ENCODE measurements at places on chromosomes 6 and 20.

- DNase-seq = peak; percentile 53
These were observed 131.3 kb downstream of the GJA10 start for GRCh38 chr6:90025523-90026061.

DNA sequence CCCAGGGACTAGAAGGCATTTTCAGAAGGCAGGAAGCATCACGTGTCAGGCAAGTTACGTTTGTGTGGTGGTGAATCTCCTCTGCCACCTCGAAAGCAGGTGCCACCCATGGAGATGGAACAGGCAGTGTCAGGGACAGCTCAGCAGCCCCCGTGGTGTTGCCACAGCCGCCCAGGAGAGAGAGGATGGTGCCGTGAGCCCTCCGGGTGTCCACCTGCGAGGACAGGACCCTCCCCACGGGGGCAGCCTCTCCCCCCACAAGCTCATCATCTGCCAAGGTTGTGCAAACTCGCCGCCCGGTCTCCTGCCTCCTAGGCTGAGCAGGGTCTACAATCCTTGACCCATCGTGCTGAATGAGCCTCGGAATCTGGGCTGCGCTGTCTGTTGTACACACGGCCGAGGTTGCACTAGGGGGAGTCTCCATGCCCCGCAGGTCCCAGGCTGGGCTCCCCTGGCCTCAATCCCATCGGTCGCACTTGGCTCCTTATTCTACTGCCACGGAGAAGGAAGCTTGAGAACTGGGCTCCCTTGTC is 40.1 kb downstream of the DACT2 start:
- no peak for DNase-seq

GRCh38 chr20:23541330-23541729 is 27.0 kb downstream of the CST9L start:
- DNase-seq = no peak

- DNase-seq = no peak
These were observed 55.7 kb downstream of the PHACTR2 start for GRCh38 chr6:143733510-143733909.

DNA sequence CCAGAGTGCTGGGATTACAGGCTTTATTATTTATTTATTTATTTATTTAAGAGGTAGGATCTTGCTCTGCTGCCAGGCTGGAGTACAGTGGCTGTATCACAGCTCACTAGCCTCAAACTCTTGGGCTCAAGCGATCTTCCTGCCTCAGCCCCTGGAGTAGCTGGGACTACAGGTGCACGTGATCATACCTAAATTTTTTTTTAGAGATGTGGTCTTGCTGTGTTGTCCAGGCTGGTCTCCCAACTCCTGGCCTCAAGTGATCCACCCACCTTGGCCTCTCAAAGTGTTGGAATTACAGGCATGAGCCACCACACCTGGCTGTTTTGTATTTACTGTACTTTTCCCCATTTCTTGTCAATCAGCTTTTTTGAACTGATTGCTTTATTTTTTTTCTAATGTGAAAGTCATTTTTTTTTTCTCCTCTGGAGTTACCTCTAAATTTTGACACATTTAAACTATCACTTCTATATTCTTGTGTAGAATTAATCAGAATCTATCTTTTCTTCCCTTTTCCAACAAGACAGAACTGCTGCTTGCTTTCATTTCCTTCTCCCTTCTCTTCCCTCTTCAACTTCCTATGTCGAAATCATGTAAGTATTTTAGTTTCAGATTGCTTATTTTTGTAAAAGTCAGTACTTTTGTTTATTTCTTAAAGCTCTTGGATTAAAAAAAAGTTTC is 12.0 kb downstream of the PANK2 start:
- no peak for DNase-seq

GRCh38 chr6:50853939-50854338 is 35.3 kb downstream of the TFAP2B start:
- no peak for DNase-seq

GRCh38 chr6:33710296-33711121 is 991 bp downstream of the UQCC2 start:
- DNase-seq = no peak

- DNase-seq = no peak
These were observed 185.7 kb upstream of the MARCKS start for GRCh38 chr6:113671421-113671820.

DNA sequence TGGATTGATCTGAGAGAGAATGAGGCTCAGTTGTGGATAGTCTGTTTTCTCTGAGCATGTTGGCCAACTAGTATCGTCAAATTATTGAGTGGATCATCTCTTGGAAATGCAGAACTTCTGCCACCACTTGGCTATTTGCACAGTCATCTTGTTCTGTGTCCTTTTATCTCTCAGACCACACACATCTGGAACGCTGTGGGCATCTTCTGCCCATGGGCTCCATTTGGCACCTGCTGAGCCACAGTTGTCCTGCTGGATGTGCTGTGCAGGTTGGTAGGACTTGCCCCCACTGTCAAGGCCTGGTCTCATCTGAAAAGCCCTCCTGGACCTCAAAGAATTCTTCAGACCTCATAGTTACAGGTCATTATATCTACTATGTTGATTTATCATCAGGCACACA is 16.7 kb upstream of the C20orf144 start:
- no peak for DNase-seq

- DNase-seq = no peak
These were observed 34.9 kb downstream of the RNF24 start for GRCh38 chr20:3980260-3981131.

DNA sequence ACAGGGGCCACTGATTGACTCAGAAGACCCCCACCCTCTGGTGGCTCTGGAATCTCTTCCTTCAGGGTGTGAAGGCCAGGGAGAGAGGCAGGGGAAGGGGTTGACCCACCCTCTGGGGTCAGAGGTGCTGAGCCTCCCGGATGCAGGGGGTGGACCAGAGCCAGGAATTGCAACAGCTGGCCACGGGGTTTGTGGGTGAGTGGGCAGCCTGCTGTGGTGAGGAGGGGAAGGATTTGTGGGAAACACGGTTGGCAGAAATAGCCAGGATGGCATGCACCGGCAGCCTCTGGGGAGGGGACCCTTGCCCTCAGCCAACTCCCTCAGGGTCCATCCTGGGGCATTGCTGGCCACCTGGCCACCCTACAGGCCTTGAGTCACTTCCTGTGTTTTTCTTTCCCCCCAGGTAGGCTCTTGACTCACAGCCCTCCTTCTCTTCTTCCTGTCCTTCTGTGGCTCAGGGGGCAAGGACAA is 92.8 kb downstream of the MRPL14 start:
- DNase-seq = no peak

DNA sequence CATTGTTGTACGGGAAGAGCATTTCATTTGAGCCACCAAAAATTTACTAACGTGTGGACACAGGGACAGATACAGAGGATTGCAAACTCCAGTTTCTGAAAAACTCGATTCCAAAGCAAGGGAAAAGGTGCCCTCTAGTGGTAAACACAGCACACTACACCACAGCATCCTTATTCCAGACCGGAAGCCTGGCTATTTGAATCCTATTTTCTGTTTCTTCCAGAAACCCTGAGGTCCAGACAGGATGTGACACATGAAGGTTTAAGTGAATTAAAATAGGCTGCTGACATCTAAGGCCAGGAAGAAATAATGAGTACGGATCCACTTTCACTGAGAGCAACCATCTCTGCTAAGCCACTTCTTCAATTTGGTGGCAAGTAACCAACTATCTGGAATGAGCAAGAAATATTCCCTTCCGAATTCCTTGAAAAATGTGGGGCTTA is 31.8 kb upstream of the GMPR start:
- DNase-seq = peak; percentile 74

DNA sequence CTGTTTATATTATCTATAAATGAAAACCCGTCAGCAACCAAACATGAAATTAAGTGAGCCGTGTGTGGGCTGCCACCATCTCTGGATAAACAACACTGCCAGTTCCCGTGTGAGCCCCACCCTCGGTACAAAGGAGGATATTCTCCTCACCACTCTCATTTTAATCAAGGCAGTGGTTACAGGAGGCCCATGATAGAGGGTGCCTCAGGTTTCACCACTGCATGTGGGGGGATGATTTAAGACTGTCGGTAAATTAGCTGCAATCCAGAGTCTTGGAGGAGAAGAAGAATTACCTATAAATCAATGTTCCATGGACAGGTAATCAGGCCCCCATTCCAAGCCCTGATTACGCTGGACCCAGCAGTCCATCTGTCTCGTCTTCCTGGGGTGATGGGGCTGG is 361.6 kb upstream of the SULF2 start:
- no peak for DNase-seq

DNA sequence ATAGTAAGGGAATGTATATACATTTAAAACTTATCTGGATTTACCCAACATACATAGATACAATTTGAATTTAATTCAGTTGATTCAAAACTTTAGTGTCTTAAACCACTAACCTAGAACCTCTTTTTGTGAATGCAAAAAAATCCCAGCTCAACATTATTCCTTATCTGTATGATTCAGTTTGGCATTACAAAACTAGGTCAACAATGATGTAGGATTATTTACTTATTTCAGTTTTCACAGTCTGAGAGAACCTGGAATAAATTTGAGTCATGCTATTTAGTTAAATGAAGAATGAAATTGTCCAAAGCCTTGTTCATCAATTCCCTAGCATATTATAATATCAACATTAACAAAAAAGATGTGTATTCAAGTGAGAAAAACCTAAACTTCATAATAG is 7.4 kb upstream of the PLCB1 start:
- no peak for DNase-seq

- DNase-seq = no peak
These were observed 118.5 kb downstream of the PCSK2 start for GRCh38 chr20:17345321-17345720.

DNA sequence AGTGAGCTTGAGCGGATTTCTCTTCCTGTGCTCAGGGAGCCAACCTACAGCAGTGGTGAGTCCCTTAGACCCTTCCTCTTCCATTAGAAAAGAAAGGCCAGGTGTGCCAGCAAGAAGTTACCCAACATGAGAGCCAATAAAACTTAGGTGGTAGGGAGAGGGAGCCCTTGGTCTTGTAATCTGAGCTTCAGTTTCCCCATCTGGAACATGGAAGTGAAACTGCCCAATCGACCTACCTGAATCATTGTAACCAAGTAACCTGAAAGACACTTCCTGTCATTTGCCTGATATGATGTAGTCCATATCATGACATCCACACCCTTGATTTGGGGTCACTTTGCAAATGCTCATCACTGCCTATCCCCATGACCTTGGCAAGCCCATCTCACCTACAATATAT is 66.4 kb downstream of the MDGA1 start:
- DNase-seq = no peak

- DNase-seq = no peak
These were observed 98.7 kb downstream of the ZMYND8 start for GRCh38 chr20:47257771-47258170.

DNA sequence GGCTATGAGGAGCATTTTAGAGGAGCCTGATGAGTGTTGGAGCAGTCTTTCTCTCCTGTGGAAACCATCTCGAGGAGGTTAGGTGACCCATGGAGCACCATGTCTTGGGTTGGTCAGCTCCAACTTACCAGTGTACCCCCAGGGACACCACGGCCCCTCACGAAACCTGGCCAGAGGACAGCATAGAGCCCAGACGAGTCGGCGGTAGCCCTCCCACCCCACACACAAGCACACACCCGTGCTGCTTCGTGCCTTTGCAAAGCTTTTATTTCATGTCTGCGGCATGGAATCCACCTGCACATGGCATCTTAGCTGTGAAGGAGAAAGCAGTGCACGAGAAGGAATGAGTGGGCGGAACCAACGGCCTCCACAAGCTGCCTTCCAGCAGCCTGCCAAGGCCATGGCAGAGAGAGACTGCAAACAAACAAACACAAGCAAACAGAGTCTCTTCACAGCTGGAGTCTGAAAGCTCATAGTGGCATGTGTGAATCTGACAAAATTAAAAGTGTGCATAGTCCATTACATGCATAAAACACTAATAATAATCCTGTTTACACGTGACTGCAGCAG is 53.6 kb downstream of the EZR start:
- no peak for DNase-seq

GRCh38 chr6:7590918-7591302 is 912 bp downstream of the SNRNP48 start:
- DNase-seq = peak; percentile 28

DNA sequence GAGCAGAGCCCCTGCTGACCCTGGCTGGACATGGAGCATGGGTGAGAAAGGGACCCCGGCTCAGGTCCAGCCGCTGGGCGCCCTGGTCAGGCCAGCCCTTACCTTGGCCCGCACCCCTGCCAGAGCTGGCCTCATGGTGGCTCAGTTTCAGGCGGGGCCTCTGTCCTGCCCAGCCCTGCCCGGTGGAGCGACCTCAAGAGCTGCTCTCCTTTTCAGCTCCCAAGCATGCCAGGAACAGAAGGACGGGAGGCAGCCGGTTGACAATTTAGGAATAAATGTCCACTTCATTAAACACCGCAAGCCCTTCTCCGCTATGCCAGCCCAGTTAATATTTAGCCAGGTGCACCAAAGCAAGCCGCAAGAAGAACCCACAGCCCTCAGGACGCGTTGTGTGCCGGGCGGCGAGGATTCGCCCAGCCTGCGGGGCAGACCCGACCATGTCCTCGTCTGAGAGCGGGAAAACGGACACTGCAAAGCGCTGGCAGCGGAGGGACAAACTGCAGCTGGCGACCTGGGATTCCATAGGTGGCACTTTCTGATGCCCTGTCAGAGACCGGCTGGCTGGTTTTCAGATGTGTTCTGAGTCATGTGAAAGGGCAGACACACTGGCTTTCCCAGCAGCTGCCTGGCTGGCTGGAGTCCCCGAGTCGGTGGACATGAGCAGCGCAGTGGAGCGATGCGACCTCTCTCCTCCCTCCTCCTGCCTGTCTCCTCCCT is 221.9 kb downstream of the TTLL2 start:
- DNase-seq = no peak

DNA sequence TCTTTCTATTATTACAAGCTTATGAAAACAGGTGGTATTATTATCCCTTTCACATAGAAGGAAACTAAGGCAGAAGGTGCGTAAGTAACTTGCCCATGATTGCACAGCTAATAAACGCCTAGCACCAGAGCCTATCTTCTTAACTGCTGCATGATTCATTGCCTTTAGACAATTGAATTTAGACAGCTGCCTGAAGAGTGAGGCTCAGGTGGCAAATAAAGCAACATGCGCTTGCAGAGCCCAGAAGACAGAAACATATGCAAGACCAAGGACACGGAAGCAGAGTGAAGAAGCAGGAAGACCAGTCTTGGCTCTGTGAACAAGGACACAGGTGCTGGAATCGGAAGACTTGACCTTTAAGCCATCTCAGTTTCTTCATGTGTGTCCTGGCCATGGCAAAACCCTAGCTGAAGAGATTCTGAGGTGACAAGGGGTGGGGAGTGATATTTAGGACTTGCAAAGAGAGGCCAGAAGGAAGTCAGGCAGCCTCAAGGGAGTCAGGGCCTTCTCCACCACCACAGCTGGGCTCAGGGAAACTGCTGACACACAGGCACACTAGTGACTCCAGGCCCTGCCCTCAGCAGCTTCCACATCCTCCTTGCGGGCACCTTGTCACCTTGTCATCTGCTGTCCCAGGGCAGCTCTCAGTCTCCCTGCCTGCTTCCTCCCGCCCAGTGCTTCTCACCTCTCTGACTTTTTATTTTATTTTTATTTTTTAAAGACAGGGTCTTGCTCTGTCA is 91.7 kb upstream of the SLC22A16 start:
- no peak for DNase-seq

- DNase-seq = no peak
These were observed 174.4 kb downstream of the SYNE1 start for GRCh38 chr6:152462716-152463115.
